ENCODE measurements at places on chromosomes 5 and 9.

GRCh38 chr9:27400334-27400880, 103.5 kb upstream of the EQTN start:
- DNase-seq, result no peak

DNA sequence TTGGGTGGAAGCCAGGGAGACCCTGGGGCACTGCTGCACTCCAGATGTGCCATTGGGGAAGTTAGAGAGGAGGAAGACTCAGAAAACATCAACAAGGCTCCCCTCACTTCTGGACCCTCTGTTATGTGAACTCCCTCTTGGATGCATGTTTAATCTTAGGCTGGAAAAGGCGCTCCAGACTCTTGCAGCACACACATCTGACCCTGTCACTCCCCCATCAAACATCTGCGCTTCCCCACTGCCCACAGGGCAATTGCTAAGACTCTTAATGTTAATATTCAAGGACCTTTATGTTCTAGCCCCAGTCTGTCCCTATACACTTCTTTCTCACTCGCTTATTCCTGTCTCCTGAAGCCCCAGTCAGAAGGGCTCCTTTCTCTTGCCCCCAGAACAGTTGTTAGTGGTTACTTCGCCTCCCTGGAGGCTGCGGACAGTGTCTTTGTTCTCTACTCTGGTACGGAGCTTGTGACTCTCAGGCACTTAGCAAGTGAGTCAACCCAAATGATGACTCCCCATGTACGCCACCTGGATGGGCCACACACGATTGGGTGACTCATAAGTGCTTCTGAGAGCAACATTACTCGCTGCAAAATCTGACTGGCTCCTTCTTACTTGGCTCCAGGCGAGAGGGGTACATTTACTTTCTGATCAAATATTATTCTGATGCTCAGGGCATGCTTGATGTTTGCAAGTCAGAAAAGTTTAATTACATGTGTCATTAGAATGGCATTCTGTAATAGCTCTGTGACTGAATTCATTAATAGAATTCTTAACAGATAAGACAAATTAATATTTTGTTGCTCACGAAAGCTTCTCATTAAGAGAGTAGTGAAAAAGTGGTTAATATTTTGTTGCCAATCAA, 193.6 kb downstream of the HSPA4 start:
- no peak for DNase-seq

DNA sequence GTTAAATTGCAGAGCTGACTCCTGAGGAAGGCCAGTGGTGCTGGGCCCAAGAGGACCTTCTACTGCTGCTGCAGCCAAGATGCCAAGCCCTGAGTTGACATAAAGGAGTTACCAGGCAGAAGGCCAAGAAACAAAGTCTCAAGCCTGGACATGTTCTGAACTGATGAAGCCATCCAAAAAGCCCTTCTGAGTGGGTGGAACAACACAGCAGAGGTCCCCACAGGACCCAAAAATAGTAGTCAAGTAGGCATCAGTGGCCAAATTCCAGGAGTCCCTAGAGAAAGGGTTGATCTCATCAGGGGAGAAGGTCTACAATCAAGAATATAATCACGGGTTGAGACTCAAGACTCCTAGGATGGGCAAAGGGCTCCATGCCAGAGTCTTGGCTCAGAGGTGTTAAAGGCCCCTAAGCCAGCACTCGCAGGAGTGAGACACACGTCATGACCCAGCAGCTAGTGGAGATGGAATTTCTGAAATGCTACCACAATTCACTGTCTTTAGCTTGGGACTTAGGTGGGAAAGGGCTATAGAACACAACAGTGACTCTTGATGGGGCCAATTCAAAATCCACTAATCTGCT, 119.7 kb downstream of the FANCC start:
- DNase-seq, result no peak

GRCh38 chr9:96482476-96482875, 32.5 kb downstream of the HABP4 start:
- no peak for DNase-seq

- DNase-seq, result no peak
These were observed 78.6 kb downstream of the ANXA1 start for GRCh38 chr9:73230251-73230650.

DNA sequence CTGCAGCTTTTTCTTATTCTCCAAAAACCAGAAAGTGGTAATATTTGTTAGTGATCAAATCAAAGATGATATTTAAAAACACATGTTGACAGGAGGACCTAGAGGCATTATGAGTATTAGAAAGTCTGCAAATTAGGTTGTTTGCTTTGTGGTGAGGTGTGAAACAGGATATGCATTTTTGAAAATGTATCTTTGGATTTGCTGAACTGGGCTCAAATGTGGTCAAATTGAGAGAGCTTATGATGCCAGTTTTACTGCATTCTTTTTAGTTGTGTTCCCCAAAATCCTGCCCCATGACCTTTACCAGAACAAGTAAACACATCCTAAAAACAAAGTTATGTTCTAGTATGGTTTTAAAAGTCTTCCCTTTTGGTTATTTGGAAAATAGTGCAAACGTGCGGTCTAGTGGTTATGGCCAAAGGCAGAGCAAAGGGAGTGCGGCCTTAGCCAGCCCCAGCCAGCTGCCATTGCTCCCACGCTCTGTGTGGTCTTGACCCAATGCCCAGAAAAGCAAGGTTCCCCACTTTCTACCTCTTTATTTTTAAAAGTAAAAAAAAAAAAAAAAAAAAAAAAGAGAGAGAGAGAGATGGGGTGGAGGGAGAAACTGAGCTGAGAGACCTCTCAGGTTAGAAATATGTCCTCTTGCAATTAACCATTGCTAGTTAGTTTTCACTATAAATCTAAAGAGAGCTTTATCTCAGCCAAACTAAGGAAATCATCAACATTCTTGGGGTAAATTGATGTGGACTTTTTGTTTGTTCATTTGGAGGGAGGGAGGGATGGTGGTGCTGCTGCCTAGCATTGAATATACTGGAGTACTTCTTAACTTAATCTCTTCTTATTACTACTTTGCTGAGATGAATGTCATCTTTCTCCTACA, 176.6 kb downstream of the ARHGAP26 start:
- no peak for DNase-seq

DNA sequence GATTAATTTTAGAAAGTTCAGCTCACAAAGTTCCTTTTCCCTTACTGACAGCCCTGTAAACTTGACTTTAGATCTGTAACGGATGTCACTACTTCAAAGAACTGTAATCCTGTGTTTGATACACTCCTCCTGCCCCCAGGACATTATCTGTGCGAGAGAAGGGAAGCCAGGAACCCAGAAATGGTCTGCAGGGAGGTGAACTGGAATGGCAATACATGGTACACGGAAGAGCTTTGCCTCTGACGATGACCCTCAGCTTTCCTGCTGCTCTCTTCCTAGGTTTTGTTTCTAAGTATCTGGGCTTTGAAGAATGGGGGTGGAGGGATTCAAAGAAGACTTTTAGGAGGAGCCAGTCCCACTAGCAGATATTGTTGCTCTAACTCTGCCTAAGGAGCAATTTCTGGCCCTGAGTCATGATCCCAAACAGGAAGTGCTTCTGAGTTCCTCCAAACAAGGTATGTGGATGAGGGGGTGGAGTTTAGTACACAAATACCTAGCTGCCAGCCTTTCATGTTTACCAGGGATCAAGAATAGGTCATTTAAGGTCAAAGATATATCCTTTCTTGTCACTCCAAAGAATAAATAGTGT, 43.4 kb upstream of the TMC1 start:
- no peak for DNase-seq

DNA sequence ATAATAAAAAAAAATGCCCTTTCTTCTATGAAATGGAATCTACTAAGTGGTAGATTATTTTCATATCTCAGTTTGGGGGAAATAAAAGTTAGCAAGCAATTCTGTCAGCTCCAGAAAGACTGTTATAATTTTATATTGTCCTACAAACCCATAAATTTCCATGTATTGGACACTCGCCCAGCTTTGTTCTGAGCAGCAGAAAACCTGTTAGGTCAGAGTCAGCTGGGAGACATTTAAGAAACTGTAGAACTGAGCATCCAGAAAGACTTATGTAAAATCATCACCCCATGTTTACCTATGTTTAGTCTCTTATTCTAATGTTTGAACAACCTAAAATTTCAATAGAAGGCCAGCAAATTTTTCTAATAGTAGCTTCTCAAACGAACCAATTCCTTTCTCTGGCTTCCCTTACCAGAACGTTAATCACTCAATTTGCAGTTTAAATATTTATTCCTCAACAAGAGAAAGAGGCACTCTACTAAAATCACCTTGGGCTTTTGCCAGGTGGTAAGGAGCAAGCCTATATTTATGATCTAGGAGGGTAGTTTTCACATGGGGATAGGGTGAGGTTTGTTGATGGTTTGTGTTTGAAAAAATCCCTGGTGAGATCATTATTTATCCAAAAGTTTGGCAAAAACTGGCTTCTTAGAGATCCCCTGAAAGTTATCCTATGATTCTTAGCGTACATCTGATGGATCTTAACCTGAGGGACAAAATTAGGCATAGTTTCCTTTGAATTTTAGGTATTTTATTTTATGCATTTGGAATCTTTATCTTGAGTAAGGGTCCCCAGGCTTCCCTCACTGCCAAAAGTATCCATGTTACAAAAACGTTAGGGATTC, 34.4 kb downstream of the MACROH2A1 start:
- DNase-seq, result no peak

DNA sequence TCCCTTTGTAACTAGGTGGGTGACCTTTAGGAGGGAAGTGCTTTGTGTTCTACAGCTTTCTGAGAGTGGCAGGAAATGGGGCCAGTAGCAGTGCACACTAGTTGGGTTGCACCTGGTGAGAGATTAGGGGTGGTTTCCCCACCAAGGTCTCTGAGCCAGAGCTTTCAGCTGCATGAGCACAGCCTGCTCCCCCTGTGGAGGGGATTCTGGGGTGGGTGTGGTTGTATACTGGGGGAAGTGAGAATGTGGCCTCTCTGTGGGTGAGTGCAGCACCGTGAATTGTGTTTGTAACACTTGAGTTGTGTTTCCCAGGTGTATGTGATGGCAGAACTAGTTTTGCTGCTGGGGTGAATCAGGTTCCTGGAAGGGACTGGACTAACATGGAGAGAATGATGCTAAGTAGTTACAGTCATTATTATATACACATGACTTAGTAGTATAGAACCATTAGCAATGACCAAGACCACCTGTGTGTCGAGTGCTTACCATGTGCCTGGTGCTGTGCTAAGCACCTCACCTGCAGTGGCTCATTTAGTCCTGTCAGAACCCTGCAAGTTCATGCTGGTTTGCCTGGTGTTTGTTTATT, 11.8 kb upstream of the CXXC5 start:
- DNase-seq, result peak; percentile 67

DNA sequence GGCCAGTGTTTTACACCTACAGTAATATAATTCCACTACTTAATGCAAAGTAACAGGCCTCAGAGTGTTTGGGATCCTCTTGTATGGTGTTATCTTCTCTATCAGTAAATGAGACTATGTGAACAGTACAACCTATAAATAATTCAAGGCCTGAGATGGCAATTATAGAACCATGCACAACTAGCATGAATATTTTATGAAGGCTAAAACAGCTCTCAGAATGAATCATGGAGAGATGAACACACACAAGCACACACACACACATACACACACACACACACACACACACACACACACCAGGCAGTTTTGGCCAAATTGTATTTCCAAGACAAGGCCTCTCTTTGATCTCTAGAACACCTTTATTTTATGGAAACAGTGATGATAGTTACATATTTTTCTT, 224.9 kb downstream of the EBF1 start:
- no peak for DNase-seq

GRCh38 chr9:129237164-129237611, 59.1 kb upstream of the IER5L start:
- DNase-seq, result no peak

- DNase-seq, result no peak
These were observed 9.5 kb downstream of the AQP3 start for GRCh38 chr9:33437898-33438297.

Measured in central memory CD4-positive, alpha-beta T cell (primary cell).